Activated T-helper 2 cell treated with anti-CD3 and anti-CD28 coated beads, Interferon-gamma antibody, Interleukin-2, Interleukin-4, amounts not matched to agents 10 μg/mL and 5 μg/mL and 100 μg/mL, durations not matched to agents 14 hours and 24 hours and 36 hours (primary cell): ENCODE measurements at places on chromosomes 7 and 10.

DNA sequence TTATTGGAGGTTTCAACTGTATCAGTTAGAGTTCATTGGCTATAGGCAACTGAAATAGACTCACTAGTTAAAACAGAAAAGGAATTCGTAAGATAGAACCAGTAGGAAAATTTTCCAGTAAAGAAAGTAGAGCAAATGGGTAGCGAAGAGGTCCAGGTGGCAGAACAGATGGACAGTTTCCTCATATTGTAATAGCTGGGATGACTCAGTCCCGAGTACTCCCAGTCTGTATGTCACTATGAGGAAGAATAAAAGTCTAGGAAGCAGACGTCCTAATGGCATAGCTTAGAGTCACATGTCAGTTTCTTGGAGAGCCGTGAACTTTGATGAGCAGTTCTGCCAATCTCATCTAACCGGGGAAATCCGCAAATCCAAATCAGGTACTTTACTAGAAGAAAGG, 95.3 kb downstream of the RNF32 start:
- H3K27me3 ChIP-seq = no peaks in the 10 kb centered on the region
- no peak for DNase-seq
- peaks cover 9% of the 10 kb centered on the region for H3K4me1 ChIP-seq
- H3K27ac ChIP-seq = no peak overlapping the region

DNA sequence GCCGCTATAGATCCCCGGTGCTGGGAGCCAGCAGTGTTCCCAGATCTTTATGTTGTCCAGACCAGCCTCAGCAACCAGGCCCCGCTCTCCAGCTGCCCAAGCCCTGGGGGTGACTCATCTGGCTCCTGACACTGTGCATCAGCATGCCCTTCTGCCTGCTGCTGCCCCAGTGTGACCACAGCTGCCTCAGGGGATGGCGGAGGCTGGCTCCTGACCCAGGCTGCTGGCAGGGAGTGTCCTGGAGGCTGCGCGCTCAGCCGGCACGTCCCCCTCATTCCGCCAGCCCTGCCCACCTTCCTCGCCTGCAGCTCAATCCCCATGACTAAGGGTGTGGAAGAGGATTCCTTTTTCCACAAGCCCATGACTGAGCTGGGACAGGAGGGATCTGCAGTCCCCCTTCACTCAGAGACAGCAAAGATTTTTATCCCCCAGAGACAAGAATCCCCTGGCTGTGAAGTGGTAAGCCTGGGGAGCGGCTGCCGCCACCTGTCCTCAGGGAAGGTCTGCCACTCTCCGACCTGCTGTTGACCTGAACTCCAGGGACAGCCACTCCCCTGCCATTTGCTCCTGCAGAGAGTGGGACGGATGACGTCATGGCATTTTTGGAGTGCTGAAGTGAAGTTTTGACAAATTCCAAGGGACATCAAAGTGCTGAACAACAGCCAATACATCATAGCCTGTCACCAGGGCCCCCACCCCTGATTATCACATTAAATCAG, 182.8 kb upstream of the BMPER start:
- H3K36me3 ChIP-seq = no peaks in the 10 kb centered on the region
- H3K4me1 ChIP-seq = no peaks in the 10 kb centered on the region
- no peak for DNase-seq

DNA sequence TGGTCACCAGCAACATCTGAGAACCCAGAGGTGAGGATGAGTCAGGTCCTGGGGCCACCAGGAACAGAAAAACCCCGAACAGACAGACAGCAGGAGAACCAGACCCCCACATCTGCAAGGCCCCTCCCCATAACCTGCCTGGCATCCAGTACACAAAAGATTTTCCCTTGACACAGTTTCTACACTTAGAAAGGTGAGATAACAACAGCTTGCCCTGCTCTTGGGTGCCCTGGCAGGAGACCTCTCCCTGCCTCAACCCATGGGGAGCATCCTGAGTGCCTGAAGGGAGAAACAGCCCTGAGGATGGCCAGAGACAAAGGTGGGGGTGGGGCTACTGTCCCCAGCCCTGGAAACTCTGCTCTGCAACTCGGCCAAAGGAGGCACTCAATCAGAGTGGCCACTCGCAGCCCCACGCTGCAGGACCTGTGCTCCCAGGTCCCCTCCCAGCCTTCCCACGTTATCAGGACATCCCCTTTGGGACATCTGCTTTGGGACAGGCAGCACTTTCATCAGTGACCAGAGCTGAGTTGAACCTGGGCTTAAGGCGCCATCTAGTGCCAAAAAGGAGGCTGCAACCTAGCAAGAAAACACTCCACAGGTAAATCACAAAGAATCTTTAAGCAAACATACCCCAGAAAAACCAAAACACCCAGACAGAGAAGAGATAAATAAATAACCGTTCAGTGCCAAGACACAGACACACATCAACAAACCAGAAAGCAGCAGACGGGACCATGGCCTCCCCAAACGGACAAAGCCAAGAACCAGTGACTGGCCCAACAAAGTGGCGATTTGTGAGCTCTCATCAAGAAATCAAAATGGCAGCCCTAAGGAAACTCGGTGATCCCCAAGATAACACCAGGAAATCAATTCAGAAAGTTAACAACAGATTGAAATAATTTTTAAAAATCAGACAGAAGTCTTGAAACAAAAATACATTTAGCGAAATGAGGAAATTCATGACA, 233.7 kb downstream of the PTPRN2 start:
- no peak for DNase-seq
- H3K27ac ChIP-seq = no peak overlapping the region
- no peaks in the 10 kb centered on the region for H3K4me1 ChIP-seq
- no peak overlapping the region for H3K4me3 ChIP-seq
- H3K27me3 ChIP-seq = no peaks in the 10 kb centered on the region

DNA sequence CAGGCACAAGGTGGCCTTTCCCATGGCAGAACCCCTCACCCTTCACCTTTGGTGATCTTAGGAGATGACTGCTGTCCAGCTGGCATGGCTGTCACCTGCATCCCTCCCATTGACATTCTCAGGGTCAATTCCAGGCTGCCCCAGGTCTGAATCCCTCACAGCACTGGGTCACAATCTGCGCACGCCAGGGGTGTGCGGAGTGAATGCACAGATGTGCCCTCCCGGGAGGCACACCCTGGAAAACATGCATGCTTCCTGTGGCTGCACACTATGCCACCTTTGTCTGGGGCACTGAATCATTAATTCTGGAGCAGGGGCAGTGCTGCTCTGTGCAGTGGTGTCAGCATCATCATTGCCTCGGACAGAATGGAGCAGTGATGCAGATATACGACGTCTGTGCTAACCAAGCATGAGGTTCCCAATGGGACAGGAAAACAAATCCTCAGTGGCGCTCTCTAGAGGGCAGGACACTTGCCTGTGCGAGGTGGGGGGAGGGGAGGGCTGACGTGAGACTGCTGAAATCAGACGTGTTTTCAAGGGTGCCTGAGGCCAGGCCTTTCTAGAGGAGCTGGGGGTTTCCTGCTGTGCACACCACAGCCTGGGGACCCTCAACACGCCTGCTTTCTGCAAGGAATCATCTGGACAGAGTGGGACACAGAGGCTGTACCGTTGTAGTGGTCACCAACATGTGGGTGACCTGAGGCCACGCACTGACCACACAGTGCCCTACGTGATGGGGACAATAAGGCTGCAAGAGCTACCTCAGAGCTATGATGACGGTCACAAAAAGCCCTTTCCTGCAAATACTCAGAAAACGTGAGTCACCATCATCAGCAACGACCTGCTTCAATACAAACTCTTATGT, 77.9 kb downstream of the HIPK2 start:
- peaks cover 5% of the 10 kb centered on the region for H3K36me3 ChIP-seq
- no peak overlapping the region for H3K4me3 ChIP-seq
- DNase-seq = no peak
- H3K27me3 ChIP-seq = no peaks in the 10 kb centered on the region

DNA sequence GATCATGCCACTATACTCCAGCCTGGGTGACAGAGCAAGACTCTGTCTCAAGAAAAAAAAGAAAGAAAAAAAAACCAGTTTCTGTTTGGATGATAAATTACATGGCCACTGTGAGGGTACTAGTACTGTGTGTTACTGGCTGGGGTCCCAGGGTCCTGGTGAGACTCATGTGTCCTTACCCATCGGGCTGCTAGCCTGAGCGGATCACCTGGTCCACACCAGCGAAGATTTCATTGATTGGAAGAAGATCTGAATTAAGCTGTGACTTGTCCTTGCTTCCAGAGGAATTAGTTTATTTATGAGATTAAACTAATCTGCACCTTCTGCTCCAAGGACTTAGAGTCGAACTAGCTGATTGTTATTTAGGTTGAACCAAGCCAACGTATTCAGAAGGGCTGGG, 40.0 kb upstream of the BAMBI start:
- DNase-seq = no peak
- H3K36me3 ChIP-seq = no peaks in the 10 kb centered on the region
- no peaks in the 10 kb centered on the region for H3K27me3 ChIP-seq
- H3K4me1 ChIP-seq = no peaks in the 10 kb centered on the region
- H3K4me3 ChIP-seq = no peak overlapping the region
- H3K27ac ChIP-seq = no peak overlapping the region

DNA sequence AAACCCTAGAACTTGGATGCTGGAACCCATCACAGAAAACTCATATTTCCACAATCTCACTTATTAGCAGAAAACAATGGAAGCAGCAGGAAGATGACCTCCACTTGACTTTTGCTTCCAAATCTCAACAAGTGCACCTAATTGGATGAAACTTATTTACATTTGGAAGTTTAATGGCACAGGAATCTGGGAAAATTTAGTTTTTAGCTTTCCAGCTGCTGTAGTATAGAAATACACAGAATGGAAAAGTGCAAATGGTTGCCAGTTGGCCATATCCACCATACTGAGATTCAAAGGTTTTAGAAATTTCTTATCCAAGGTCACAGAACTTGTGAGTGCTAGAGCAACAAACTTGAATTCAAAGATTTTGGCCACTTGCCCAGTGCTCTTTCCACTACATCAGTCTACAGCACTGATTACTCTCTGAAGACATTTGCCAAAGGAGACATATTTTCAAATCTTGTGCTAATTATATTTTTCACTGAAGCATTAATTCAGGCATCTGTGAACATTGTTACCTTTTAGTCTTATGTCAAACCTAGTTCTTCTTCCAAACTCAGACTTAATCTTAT, 9.3 kb upstream of the AHR start:
- H3K36me3 ChIP-seq = peaks cover 4% of the 10 kb centered on the region
- no peak overlapping the region for H3K27ac ChIP-seq
- no peak for DNase-seq
- no peak overlapping the region for H3K4me3 ChIP-seq
- peaks cover 8% of the 10 kb centered on the region for H3K27me3 ChIP-seq
- H3K4me1 ChIP-seq = peaks cover 2% of the 10 kb centered on the region

- no peaks in the 10 kb centered on the region for H3K27me3 ChIP-seq
- no peaks in the 10 kb centered on the region for H3K4me1 ChIP-seq
- H3K36me3 ChIP-seq = no peaks in the 10 kb centered on the region
These were observed 531.3 kb downstream of the ATRNL1 start for GRCh38 chr10:115624448-115624847.

DNA sequence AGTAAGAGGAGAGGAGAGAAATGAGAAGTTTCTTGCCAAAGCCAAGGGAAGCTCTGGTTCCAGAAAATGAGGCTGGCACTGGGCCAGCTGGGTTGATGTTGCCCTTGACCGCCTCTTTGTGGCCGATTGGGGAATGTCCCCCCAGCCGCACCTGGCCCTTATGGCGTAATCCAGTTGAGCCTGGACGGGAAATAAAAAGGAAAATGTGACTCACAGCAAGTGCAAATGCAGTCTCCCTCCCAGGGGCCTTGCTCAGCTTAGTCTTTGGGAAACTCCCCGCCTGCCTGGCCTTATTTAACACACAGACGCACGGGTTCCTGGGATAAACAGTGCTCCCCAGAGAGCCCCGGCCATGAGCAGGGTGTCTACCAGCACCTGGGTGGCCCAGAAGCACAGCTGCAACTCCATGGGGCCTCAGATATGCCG, 174.8 kb downstream of the KIAA1217 start:
- no peaks in the 10 kb centered on the region for H3K27me3 ChIP-seq
- DNase-seq = peak; percentile 9
- H3K4me1 ChIP-seq = peaks cover 15% of the 10 kb centered on the region
